ENCODE measurements at places on chromosomes 7 and 10. TPM values are rescaled to one million over a fixed set of nuclear protein-coding genes. Genes with fewer than 3 reads are reported as not detected.

The RBM28 gene
- 58.3 TPM for total RNA-seq

The GNGT1 gene
- not detected for total RNA-seq

The RNF32 gene
- 63.8 TPM for total RNA-seq

DNA sequence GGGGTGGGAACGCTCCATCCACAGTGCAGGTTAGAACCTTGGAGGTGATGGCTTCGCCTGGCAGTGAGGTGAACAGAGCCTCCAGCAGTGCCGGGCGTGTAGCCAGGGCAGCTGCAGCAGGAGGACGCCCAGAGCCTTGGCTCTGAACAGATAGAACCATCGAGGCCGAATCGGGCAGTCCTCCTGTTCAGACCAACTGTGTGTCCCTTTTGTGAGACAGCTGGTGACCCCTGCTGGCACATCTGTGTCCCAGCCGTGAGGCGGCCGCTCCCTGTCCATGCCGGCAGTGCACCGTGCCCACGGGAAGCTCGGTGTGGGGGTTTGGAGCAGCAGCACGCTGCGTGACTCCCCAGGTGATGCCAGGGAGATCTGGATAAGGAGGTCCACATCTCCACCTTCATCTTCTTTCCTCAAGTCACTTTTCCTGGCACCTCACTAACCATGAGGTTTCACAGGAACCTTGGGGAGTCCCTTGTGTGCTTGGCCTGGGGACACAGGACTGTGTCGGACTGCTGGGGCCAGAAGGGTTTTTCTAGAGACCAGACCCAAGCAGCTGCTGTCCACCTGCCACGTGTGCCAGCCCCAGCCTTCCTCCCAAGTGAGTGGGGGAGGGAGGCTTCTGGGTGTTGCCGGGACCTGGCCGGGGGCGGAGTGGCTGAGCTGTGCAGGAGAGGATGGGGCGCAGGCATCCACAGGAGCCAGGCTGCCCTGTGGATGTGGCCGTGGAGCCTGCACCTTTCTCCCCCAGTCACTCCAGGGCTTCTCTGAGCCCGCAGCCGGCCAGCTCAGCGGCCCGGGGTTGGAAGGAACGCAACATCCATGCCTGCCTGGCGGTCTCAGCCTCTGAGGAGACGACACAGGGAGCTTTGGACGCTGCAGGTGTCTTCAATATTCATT lies 69.4 kb downstream of the DNAJB6 start:
- H3K27me3 ChIP-seq: no peaks in the 10 kb centered on the region
- peak overlapping the region; percentile 60 for H3K27ac ChIP-seq

DNA sequence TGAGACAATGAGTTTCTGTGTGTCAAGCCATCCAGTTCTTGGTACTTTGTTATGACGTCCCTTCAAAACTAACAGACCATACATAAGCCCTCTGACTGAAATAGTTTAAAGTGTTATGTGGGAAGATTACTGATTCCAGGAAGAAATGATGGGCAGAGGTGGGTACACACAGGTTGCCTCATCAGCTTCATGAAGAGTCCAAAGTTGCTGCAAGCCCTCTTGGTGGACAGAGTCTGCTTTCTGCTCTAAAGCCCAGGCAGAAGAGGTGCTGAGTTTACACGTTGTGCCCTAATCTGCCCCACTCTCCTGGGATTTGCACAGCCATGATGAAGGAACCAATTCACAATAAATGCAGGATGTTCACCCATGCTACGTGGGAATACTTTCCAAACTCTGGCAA lies 187.4 kb downstream of the PARD3 start:
- H3K27me3 ChIP-seq: no peaks in the 10 kb centered on the region
- H3K36me3 ChIP-seq: no peaks in the 10 kb centered on the region

- H3K4me1 ChIP-seq: no peaks in the 10 kb centered on the region
- no peak overlapping the region for H3K27ac ChIP-seq
- no peak overlapping the region for H3K4me3 ChIP-seq
- H3K27me3 ChIP-seq: no peaks in the 10 kb centered on the region
- no peak for DNase-seq
Measured at GRCh38 chr7:45239486-45239885, 81.9 kb downstream of the RAMP3 start.

DNA sequence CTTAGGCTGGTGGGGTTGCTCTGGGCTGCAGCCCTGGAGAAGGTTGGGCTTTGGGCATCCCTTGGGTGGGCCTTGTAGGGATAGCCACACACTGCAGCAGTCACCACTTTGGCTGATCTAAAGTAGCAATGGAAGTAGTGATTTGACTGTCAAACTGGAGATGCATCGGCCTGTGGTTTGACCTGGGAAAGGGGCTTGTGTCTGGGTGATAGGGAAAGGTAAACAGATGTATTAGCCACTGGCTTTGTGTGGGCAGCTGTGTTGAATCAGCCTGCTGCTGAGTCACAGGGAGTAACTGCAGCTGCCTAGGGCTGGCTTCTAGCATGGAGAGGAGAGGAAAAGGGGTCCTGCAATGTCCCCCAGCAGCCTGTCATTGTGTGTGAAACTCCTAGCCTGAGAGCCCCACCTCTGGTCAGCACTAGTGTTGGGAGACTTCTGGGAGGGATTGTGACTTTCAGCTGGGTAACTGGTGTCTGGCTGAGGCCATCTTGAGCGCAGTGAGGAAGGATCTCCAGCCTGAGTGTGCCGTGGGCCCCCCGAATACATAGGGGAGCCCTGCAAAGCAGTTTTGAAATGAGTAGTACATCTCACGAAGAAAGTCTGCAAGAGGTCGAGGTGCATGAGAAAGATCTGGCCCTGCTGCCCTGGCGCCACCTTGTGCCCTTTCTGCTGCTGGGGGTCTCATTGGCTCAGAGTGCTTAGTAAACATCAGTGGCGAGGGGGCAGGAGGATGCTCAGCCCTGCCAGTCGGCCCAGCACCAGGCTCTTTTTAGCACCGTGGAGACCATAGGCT lies 117.3 kb downstream of the FANK1 start:
- H3K4me3 ChIP-seq: no peak overlapping the region
- H3K27ac ChIP-seq: no peak overlapping the region
- no peaks in the 10 kb centered on the region for H3K36me3 ChIP-seq
- DNase-seq: no peak

GRCh38 chr10:22740180-22740579 lies 25.8 kb upstream of the PIP4K2A start:
- no peaks in the 10 kb centered on the region for H3K36me3 ChIP-seq
- H3K4me1 ChIP-seq: no peaks in the 10 kb centered on the region
- no peaks in the 10 kb centered on the region for H3K27me3 ChIP-seq
- no peak overlapping the region for H3K4me3 ChIP-seq

DNA sequence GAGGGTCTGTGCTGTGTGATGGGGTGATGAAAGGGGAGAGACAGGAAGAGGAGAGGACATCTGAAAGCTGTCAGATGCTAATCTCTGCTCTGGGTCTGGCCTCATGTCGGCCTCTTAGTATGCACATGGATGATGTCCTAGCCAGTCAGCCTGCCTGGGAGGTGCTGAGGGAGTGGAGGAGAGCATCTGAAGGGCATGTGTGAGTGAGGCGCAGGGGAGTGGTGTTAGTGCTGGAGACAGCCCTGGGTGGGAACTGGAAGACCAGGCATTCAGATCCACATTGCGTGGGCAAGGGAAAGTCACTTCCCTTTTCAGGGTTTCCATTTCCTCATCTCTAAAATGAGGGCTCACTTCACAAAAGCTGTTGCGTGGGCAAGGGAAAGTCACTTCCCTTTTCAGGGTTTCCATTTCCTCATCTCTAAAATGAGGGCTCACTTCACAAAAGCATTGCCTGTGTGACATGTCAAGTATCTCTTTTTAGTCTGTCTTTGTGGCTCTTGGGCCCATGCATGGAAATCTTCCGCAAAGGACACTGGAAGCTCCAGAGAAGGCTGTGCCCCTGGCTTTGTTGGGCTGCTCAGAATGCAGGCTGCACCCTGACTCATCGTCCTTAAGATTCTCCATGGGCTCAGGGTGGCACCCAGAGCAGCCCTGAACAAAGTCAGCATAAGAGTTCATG lies 10.0 kb downstream of the SFTPD start:
- H3K36me3 ChIP-seq: no peaks in the 10 kb centered on the region
- no peaks in the 10 kb centered on the region for H3K4me1 ChIP-seq
- no peak overlapping the region for H3K4me3 ChIP-seq
- peak; percentile 26 for DNase-seq

All from testis (tissue), 5 donors.